Dermis microvascular lymphatic vessel endothelial cell (primary cell): ENCODE measurements at places on chromosomes 7 and 10.

GRCh38 chr7:76338298-76339084, 20.3 kb downstream of the YWHAG start:
- no peak for DNase-seq

DNA sequence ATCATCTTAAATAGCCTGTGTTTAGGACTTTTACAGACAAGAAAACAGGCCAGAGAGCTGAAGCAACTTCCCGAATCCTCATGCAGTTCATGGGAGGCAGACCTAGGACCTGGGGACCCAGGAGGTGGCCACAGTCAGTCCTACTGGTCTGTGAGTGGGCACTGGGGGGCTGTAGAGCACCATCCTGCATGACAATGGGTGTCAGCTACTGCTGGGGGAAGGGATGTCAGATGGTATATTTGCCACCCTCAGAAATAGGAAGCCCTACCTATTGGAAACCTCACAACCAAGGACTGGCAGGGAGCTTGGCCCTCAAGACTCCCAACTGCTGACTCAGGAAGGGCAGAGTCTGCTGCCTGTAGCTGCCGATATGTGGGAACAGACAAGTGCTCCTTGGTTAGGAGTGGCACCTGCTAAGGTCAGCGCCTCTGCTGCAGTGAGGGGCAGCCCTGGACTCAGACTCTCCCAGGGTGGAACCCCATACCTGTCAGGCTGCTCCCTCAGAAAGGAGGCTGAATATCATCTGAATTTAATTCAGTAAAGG, 29.7 kb downstream of the OGDH start:
- no peak for DNase-seq

DNA sequence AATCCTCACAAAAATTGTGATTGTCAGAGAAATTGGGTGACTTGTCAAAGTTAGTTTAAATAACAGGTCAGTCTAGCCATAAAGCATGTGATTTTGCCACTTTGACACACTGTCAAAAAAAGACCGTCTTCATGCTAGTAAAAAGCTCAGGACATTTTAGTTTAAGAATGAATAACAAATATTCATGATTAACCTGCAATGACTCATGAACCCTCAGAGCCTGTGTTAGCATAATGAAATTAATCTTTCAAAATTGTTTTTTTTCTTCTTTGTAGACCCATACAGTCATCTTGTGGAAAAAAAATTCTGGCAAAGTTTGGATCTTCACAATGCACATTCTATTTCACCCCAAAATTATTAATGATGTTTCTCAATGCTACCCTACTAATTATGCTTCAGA, 255.2 kb upstream of the POT1 start:
- no peak for DNase-seq

DNA sequence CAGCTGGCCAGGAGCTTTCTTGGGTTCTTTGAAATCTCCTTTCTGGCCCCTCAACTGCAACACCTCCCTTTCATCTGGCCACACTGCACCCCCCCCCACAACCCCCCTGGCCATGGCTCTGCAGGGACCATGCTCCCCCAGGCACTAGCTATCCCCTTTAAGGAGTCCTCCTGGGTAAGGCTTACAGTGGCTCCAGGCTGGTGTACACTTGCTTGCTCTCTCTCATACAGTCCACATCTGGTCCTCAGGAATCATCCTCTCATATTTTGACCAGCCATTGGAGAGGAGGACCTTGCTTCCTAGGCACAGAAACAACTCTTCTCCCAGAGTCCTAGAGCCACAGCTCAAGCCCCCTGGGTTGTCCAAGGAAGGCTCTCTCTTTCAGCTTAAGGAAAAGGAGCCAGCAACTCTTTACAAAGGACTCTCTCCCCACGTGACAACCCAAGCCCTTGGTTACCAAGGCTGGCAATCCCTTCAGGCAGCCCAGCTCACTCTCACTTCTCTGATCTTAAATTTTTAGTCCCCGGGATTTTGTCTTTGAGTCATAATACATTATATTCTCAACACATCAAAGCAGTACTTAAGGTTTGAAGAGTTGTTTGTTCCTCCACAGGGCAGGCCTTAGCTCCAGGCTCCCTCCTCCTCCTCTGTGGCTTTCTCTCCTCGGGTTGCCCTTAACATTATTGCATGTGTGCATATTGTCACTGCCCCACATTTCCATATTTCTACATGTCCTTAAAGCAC, 9.9 kb downstream of the GARIN1A start:
- DNase-seq: no peak

GRCh38 chr10:3118641-3119091, 51.3 kb downstream of the PFKP start:
- no peak for DNase-seq

DNA sequence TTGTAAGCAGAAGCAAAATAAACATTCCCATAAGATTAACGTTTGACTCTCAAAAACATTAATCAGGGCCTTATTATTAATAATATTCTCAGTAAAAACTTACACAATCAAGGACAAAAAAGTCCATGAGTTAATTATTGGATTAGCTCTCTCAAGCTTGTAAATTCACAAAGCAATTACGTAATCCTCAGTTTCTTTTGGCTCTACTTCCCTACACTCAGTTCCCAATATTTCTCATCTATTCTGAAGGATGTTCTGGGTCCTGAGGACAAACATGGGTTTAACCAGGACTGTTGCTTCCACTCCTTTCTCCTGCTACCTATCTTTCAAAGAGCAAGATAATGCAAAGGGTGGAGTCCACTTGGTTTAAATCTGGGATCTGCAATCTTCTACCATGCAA, 15.1 kb downstream of the FBXL13 start:
- no peak for DNase-seq

DNA sequence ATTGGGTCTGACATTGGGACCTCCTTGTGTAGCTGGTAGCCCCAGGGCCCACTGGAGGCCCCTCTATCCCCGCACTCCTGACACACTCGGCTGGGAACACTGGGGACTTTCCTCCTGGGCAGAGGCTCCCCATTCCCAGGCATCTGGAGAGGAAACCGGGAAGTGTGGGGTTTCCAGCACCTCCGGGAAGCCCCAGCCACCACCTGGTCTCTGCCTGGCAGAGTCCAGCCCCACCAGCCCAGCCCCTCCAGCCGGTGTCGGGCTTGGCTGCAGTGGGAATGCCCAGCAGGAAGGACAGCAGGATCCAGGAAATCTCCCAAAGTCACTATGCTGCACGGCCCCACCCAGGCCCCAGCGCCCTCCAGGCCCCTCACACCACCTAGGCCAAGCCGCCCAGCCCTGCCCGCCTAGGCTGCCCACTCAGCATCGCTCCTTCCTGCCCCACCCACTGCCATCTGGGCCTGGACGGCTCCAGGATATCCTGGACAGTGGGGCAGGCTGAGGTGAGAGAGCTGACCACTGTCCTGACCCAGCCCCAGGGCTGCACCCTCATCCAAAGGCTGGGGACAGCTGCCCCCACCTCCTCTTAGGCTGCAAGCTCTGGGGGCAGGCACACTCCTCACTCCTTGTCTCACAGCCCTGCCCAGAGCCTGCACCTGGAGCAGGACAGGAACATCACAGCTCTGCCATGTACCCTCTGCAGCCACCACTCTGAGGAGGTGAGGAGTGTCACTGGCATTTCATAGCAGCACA, 11.8 kb downstream of the RASGEF1A start:
- peak; percentile 14 for DNase-seq

- no peak for DNase-seq
Measured at GRCh38 chr7:22853138-22853537, 30.5 kb upstream of the TOMM7 start.

GRCh38 chr7:54326592-54327167, 215.5 kb upstream of the VSTM2A start:
- DNase-seq: no peak

DNA sequence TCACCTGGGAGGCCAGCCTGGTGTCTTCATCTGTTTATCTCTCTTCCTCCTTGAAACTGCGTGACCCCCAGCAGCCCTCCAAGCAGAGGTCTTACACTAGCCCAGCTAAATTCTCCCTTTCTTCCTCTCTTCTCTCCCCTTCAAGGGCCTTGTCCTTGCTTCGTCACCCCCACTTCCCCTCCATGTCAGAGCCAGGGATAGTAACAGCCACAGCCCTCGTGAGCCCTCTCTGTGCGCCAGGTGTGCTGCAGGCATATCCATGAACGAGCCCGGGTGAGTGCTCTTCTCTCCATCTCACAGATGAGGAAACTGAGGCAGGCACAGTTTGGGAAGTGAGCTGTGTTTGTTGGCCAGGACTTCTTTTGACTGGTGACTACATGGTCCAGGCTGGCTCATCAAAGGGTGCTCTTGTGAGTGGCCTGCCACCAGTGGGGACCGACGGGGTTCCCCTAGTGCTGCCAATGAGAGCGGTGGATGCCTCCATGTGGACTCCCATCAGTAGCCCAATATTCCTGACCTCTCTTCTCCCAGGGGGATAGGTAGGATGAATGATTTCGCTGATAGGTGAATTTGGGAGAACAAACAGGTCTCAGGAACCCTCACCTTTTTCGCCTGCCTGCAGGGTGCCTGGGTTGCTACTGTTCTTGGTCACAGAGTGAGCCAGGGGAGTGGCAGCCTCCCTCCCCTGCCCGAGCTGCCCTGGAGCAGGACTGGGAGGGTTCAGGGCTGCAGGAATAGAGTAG, 38.1 kb downstream of the ADRA2A start:
- DNase-seq: no peak

DNA sequence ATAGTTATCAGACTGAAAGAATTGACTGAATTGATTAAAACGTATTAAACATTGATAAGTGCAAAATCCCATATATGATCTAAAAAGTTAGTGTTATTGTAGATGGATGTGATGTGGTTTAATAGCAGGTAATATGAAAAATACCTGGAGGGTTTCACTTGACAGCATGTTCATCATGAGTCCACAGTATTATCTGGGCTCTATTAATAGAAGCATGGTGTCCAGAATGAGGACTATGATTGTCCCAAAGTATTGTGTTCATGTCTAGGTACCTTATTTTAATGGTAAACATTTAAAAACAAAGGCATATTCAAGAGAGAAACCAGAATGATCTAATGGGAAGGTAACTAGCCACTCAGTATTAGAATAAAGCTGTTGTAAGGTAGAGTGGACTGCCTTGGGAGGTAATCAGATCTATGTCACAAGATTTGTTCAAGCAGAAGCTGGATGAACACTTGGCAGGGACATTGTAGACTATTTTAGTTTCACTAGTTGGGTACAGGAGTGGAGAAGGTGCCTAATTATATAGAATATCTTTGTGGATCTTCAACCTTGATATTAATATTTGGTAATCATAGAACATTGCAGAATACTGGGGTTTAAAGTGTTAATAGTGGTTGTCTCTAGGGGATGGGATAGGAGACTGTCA, 43.5 kb downstream of the MCU start:
- no peak for DNase-seq

- no peak for DNase-seq
Measured at GRCh38 chr7:129147731-129148130, 3.2 kb downstream of the TSPAN33 start.

- no peak for DNase-seq
Measured at GRCh38 chr7:128150223-128150865, 90.7 kb upstream of the LEP start.

- no peak for DNase-seq
Measured at GRCh38 chr10:80460399-80461207, 6.5 kb downstream of the TSPAN14 start.

DNA sequence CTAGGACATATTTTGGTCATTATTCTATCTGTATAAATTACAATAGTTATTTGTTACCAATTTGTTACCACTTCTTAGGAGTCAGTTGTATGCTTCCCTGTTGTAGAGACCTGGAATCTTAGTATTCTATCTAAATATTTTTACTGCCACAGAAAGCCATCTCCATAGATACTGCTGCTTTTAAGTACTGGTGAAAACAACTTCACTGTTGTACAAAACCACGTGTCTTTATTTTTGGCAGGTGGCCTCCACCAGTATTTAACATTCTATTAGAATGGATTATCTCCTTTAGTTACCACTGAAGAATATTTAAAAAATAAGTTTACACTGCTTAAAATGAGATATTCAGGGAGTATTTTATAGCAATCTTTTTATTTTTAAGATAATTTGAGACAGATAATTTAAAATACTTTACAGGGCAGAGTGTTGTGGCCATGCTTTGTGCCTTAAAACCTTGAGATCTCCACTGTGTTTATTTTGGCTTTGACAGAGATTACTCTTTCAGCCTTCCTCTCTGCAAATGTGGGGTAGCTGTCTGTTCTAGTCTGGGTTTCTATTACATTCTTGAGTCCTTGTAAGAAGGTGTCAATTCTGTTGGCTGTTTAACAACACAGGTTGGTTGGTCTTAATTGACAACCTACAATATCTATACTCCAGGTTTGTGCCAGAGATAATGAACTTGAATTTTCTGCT, 185.6 kb downstream of the LRRC4 start:
- no peak for DNase-seq

GRCh38 chr10:92387289-92387940, 96.4 kb downstream of the MARCHF5 start:
- peak; percentile 79 for DNase-seq

DNA sequence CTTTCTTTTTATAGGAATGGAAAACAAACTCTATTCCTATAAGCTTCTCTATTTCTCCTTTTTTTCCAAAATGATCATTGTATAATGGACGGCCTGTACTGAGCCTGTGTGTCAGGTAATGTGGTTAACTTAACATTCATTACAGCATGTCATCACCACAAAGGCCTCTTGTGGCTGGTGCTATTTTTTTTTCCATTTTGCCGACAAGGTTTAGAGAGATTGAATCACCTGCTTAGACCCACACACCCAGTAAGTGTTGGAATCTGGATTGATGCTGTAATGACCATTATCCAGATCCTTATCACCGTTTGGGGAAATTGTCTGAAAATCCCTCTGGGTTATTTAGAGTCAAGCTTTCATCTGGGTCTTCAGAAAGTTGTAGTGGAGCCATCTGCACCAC, 18.5 kb downstream of the AKR1B15 start:
- no peak for DNase-seq

- DNase-seq: no peak
Measured at GRCh38 chr7:43076606-43077005, 35.8 kb upstream of the HECW1 start.

GRCh38 chr7:115135769-115136410, 214.0 kb downstream of the MDFIC start:
- peak; percentile 68 for DNase-seq

- no peak for DNase-seq
Measured at GRCh38 chr7:155652156-155653114, 8.0 kb downstream of the RBM33 start.

DNA sequence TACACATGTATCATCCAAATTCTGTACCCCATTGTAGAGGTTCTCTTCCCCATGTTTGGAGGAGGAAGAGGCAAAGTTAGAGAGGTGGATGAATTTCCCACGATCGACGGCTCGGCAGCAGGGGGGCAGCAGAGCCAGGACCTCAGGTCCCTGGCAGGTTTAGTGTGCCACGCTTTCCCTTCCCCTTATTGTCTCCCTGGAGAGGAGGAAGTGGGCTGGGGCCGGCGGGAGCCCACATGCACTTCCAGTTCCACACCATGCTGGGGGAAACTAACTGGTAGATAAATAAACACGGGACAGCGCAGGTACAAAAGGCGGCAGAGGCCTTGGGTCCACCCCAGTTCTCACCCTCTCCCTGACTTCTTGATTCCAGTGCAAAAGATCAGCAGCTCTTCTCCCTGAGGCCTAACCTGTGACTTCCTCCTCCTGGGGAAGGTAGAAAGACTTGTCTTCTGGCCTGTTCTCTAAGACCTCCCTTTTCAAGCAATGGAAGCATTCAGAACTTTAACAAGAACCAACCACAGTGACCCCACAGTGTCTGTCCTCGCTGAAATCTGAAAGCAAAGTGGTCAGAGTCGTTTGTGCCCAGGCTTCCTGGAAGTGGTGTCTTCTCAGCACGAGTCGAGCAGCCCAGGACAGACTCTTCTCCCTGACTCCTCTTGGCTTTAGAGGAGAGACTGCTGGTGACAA, 30.5 kb upstream of the SRGN start:
- peak; percentile 84 for DNase-seq
